ENCODE measurements at places on chromosomes 11 and 22. TPM values are rescaled to one million over a fixed set of nuclear protein-coding genes. Genes with fewer than 3 reads are reported as not detected.

RIBC2 gene
- not detected for polyA plus RNA-seq

DNA sequence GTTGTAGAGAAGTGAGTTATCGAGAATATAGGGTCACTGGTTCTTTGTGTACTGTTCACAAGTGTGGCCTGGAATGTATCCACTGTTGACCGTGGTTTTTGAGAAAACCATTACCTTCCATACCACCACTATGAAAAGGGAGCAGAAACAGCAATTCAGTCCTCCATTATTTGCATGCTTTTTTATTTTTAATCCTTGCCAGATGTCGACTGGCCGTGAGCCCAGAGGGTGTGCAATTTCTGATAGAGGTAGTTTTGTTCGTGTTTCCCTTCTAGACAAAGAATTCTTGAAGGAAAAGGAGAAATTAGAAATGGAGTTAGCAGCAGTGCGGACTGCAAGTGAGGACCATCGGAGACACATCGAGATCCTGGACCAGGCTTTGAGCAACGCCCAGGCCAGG, 81.7 kb downstream of the AMOTL1 start:
- H3K27me3 ChIP-seq: no peaks in the 10 kb centered on the region
- H3K4me1 ChIP-seq: no peaks in the 10 kb centered on the region
- DNase-seq: no peak
- no peak overlapping the region for H3K4me3 ChIP-seq
- H3K27ac ChIP-seq: no peak overlapping the region

GRCh38 chr11:116869610-116870009, 32.2 kb upstream of the APOA1 start:
- peaks cover 98% of the 10 kb centered on the region for H3K36me3 ChIP-seq
- H3K4me3 ChIP-seq: no peak overlapping the region
- DNase-seq: no peak
- no peaks in the 10 kb centered on the region for H3K4me1 ChIP-seq

GRCh38 chr22:19853879-19854777, 546 bp downstream of the GNB1L start:
- DNase-seq: no peak
- H3K27ac ChIP-seq: peak overlapping the region; percentile 91
- no peaks in the 10 kb centered on the region for H3K27me3 ChIP-seq
- H3K4me3 ChIP-seq: peak overlapping the region; percentile 97

- no peaks in the 10 kb centered on the region for H3K27me3 ChIP-seq
- no peak overlapping the region for H3K4me3 ChIP-seq
- H3K4me1 ChIP-seq: peaks cover 13% of the 10 kb centered on the region
- H3K36me3 ChIP-seq: no peaks in the 10 kb centered on the region
- DNase-seq: no peak
Measured at GRCh38 chr11:10993186-10993585, 135.3 kb upstream of the ZBED5 start.

TRPC6 gene
- not detected for polyA plus RNA-seq

MFRP gene
- polyA plus RNA-seq: not detected

- peaks cover 5% of the 10 kb centered on the region for H3K4me1 ChIP-seq
- DNase-seq: peak; percentile 82
- H3K36me3 ChIP-seq: no peaks in the 10 kb centered on the region
- H3K4me3 ChIP-seq: no peak overlapping the region
Measured at GRCh38 chr22:37079668-37080171, 28.2 kb downstream of the KCTD17 start.

ANGPTL5 gene
- not detected for polyA plus RNA-seq

DNA sequence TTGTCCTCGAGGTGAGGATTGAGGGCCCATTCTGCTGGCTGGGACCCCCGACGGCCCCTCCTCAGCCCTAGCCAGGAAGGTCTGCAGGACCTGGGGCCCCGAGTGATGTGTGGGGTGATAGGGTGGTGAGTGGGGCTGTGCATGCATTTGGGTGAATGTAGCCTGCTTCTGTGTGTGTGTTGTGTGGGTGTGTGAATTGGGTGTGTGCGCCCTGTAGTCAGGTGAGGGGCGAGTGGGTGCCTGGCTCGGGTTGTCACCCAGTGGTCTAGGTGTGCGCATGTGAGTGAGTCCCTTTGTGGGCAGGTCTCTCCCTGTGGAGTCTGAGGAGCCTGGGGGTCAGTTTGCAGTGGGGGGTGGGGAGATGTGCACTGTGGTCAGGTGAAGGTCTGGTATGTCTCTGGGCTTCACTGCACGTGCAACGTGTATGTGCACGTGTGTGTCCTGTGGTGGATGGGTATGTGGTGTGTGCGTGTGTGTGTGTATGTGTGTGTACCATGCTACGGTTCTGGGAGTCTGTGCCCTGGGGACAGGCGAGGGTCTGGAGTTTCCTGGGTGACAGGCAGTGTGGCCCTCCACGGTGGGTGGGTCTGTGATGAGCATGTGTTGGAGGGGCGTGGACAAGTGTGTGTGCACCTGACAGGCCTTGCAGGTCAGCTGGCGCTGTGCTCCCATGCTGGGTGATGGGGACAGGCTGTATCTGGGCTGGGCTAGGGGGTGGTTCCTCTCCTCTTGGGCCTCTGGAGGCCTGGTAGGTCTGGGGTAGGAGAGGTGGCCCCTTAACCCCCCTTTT, 1.0 kb downstream of the TMEM151A start:
- H3K27me3 ChIP-seq: peaks cover 49% of the 10 kb centered on the region
- no peak overlapping the region for H3K27ac ChIP-seq
- no peak for DNase-seq
- H3K4me1 ChIP-seq: peaks cover 26% of the 10 kb centered on the region
- H3K4me3 ChIP-seq: no peak overlapping the region

SMC1B gene
- not detected for polyA plus RNA-seq

- H3K4me3 ChIP-seq: no peak overlapping the region
- peaks cover 27% of the 10 kb centered on the region for H3K36me3 ChIP-seq
- DNase-seq: no peak
Measured at GRCh38 chr22:41241133-41241676, 474 bp upstream of the CHADL start.

DNA sequence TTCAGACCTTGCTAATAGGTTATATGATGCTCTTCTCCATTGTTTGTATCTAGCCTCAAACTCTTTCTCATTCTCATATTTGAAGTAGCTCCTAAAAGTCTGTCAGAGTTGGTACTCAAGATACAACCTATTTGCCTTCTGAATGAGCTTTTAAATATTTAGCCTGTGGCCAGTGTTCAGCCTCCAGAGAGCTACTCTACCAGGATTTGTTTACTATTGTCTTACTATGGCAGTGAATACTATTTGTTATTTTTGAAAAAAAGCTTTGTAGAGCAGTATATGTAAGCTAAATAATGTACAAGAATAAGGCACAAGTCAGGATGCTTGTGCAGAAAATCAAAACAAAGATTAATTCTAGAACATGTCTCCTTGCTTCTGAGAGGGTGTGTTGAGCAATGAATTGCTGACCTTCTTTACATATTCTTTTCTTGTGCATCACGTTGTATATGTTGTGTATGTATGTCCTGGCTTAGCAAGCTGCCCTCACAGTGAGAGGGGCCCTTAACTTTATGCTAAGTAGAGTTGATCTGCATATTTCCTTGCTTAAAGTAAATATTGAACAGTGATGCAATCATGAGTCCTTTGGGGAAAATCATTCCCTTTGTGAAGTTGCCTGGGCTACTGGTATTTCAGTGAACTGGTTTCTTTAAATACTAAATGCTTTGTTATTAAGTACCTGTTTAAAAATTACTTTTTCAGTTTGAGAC, 438.0 kb downstream of the LUZP2 start:
- H3K27me3 ChIP-seq: no peaks in the 10 kb centered on the region
- H3K36me3 ChIP-seq: no peaks in the 10 kb centered on the region
- no peak overlapping the region for H3K27ac ChIP-seq
- no peak overlapping the region for H3K4me3 ChIP-seq

MRGPRE gene
- not detected for polyA plus RNA-seq

DNA sequence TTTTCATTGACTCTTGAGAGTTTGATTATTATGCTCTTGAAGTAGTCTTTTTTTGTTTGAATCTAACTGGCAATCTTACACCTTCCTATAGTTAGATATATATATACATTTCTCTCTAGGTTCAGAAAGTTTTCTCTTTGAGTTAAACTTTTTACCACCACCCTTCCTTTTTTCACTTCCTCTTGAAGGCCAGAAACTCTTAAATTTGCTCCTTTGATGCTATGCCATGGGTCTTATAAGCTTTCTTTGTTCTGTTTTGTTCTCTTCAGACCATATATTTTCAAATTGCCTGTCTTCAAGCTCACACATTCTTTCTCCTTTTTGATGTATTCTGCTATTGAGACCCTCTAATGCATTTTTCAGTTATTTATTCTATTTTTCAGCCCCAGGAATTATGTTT, 513.5 kb upstream of the CNTN5 start:
- no peaks in the 10 kb centered on the region for H3K27me3 ChIP-seq
- no peak overlapping the region for H3K27ac ChIP-seq
- no peak for DNase-seq
- H3K36me3 ChIP-seq: no peaks in the 10 kb centered on the region
- H3K4me1 ChIP-seq: no peaks in the 10 kb centered on the region

GRCh38 chr11:11230802-11231562, 122.1 kb downstream of the CSNK2A3 start:
- no peaks in the 10 kb centered on the region for H3K4me1 ChIP-seq
- no peak for DNase-seq
- no peak overlapping the region for H3K27ac ChIP-seq
- no peaks in the 10 kb centered on the region for H3K27me3 ChIP-seq
- no peaks in the 10 kb centered on the region for H3K36me3 ChIP-seq

CTSW gene
- polyA plus RNA-seq: 0.71 TPM

CRYBA4 gene
- not detected for polyA plus RNA-seq

DNA sequence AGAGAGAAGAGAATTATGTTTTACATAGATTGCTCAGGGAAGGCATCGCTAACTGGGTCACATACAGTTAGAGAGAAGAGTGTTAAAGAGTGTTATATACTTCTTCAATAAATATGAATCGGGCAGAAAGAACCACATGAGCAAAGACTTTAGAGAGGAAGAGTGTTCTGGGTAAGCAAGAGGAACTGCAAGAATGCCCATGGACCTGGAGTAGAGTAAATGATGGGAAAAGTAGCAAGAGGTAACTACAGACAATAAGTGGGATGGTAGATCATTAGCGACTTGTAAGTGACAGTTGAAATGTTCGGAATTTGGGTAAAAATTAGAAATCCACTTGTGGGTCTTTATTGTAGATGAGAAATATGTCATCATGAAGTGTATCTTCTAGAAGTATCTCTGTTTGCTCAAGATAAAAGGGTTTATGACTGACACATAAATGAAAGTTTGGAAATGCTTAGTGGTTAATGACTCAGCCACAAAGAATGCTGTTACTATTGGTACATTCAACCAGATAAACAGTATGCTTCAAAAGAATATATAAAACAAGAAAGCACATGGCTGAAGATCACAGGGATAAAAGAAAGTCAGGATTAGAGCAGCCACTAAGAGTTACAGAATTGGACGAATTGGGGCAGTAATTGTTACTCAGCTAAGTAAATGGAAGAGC, 229.3 kb downstream of the CASP12 start:
- no peaks in the 10 kb centered on the region for H3K36me3 ChIP-seq
- H3K4me1 ChIP-seq: peaks cover 7% of the 10 kb centered on the region
- H3K27me3 ChIP-seq: no peaks in the 10 kb centered on the region
- DNase-seq: peak; percentile 44
- H3K27ac ChIP-seq: no peak overlapping the region

GRCh38 chr22:17878186-17878694, 104.0 kb upstream of the BID start:
- H3K27ac ChIP-seq: no peak overlapping the region
- no peaks in the 10 kb centered on the region for H3K27me3 ChIP-seq
- no peak for DNase-seq
- no peaks in the 10 kb centered on the region for H3K36me3 ChIP-seq
- no peak overlapping the region for H3K4me3 ChIP-seq

DNA sequence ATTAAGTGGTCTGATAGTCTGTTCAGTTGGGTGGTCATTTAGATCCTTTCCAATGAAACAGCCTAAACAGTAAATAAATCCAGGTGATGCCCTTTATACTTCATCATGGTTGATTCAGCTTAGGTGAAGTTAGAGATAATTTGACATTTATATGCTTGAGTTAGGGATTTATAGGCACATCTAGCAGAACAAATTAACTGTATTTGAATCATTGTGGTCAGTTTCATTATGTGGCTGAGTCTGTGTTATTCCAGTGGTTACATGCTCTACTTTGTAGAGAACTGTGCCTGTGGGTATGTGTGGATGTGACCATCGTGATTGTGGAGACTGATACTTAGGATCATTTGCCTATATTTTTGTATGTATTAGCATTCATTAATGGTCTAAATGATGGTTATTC, 194.6 kb downstream of the DDX10 start:
- H3K27ac ChIP-seq: no peak overlapping the region
- H3K36me3 ChIP-seq: no peaks in the 10 kb centered on the region
- DNase-seq: no peak
- no peaks in the 10 kb centered on the region for H3K4me1 ChIP-seq

GRCh38 chr11:24859801-24860300, 363.0 kb downstream of the LUZP2 start:
- no peaks in the 10 kb centered on the region for H3K4me1 ChIP-seq
- H3K27me3 ChIP-seq: no peaks in the 10 kb centered on the region
- H3K36me3 ChIP-seq: no peaks in the 10 kb centered on the region
- DNase-seq: no peak
- no peak overlapping the region for H3K27ac ChIP-seq

DNA sequence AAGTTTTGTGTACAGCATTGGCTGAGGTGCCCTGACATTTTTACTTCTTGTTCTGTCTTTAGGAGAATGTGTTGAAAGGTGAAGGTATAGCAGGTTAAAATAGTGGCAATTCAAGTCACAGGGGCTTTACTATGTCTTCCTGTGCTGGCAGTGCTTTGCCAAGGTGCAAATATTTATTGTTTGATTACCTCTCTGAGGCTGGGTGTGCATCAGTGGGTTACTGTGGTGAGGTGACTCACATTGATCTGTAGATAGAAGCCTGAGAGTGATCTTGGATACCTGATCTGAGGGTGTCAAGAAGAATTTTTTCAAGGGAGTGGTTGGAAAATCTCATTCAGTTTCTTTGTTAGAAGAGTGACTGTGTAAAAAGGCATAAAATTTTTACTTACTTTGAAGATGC, 90.0 kb downstream of the ARHGAP42 start:
- H3K27me3 ChIP-seq: no peaks in the 10 kb centered on the region
- H3K27ac ChIP-seq: no peak overlapping the region
- DNase-seq: no peak
- no peak overlapping the region for H3K4me3 ChIP-seq
- H3K36me3 ChIP-seq: no peaks in the 10 kb centered on the region
- H3K4me1 ChIP-seq: no peaks in the 10 kb centered on the region

DNA sequence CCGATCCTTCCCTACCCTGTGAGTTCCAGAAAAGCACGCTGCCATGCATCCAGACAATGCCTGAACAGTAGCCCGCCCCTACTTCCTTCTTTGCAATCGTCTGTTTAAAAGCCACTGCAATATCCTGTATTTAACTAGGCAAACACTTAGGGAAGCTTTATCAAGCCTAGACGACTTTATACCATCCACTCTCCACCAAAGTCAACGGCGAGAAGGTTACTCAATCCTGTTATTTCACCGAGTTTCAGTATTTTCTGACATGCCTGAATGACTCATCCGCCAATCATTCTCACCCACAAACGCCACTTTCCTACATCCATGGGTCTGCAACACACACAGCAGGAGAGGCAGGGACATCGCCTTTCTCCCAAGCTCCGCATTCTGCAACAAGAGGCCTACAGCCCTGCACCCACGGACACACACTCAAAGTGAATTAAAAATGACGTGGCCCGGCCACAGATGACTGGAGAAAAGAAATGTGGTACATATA, 9.3 kb downstream of the CELSR1 start:
- no peak overlapping the region for H3K27ac ChIP-seq
- peaks cover 20% of the 10 kb centered on the region for H3K4me1 ChIP-seq
- H3K36me3 ChIP-seq: no peaks in the 10 kb centered on the region
- peak; percentile 94 for DNase-seq
- H3K27me3 ChIP-seq: no peaks in the 10 kb centered on the region
- H3K4me3 ChIP-seq: peak overlapping the region; percentile 36

All from CD14-positive monocyte (primary cell).